Thoracic aorta (tissue), 2 donors: ENCODE measurements at places on chromosomes 12 and 14.
A peak's percentile ranks its signal among the peaks of the same experiment; 100 is the strongest.

DNA sequence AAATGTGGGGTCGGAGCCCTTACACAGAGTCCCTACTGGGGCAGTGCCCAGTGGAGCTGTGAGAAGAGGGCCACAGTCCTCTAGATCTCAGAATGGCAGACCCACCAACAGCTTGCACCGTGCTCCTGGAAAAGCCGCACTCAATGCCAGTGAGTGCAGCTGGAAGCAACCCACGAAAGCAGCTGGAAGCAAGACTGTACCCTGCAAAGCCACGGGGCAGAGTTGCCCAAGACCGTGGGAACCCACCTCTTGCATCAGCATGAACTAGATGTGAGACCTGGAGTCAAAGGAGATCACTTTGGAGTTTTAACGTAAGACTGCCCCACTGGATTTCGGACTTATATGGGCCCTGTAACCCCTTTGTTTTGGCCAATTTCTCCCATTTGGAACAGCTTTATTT is 12.3 kb downstream of the GTF2A1 start:
- DNase-seq, result no peak

GRCh38 chr14:92510972-92511371 is 2.6 kb upstream of the RIN3 start:
- no peak for DNase-seq

GRCh38 chr14:36646664-36647416 is 14.8 kb upstream of the PAX9 start:
- no peak for DNase-seq

- no peak for DNase-seq
Measured at GRCh38 chr12:49491823-49492222, 47.0 kb upstream of the KCNH3 start.

DNA sequence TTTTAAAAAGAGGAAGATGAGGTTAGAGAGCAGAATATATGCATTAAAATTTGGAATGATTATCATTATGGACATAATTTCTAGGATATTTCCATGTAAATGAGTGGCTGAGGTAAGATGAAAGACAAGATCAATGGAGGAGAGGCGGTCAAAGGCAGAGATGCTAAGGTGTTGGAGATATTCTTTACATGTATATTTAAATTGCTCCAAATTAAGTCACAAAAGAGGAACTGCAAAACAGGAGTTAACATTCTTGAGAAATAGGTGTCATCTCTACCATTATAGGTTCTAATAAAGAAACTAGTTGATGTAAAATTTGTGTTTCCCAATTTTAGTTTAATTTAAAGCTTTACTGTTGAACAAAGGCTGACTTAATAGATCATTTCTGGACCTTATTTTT is 268.5 kb upstream of the PPFIA2 start:
- no peak for DNase-seq

GRCh38 chr12:58583940-58584339 is 336.4 kb downstream of the LRIG3 start:
- DNase-seq, result no peak

DNA sequence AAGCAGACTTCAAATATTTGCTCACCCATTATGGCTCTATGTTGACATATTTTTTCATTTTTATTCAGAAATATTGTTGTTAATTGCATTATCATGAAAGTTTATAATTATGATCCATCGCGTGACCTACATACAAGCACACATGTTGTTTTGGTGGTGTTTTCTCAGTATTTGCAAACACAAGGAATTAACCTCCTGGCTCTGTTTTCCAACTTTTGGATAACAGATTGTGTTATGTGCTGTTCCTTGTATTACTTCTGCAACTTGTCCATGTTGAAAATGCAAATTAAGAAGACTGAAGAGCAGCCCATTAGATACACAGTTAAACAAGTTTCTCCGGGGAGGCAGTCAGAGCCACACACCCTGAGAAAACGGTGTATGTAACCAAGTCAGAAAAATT is 201.2 kb downstream of the SEC23A start:
- no peak for DNase-seq

DNA sequence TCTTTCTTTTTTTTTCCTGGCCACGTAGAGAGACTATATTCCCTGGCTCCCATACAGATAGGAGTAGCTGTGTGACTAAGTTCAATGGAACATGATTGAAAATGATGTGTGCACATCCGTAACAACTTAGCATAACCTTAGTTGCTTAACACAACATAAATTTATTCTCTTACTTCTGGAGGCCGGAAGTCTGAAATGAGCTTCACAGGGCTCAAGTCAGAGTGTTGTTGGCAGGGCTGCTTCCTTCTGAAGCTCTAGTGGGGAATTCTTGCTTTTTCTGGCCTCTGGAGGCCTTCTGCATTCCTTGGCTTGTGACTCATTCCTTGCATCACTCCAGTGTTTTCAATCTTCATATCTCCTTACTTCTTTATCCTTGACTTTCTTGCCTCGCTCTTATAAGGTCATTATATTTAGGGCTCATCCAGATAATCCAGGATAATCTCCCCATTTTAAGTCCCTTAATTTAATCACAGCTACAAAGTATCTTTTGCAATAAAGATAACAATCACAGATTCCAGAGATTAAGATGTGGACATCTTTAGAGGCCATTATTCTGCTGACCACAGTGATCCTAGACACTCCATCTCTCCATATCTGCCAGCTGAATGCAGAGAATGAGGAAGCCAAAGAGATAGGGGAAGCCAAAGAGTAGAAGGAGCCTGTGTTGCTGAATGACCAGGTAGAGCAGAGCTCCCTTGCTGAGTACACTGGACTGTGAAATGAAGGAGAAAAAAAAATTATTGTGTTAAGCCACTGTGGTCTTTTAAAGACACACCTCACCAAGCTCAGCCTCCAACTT is 21.0 kb upstream of the SNX6 start:
- DNase-seq, result no peak

GRCh38 chr12:121814429-121815119 is 10.8 kb downstream of the SETD1B start:
- no peak for DNase-seq

GRCh38 chr12:186006-186625 is 27.8 kb downstream of the SLC6A12 start:
- DNase-seq, result no peak

- no peak for DNase-seq
Measured at GRCh38 chr14:59360233-59360632, 104.9 kb downstream of the GPR135 start.

GRCh38 chr12:86254399-86255107 is 1.6 kb downstream of the MGAT4C start:
- DNase-seq, result no peak

- no peak for DNase-seq
Measured at GRCh38 chr14:21350539-21350938, 33.3 kb downstream of the SUPT16H start.

GRCh38 chr12:6336889-6337853 is 4.7 kb downstream of the TNFRSF1A start:
- no peak for DNase-seq

DNA sequence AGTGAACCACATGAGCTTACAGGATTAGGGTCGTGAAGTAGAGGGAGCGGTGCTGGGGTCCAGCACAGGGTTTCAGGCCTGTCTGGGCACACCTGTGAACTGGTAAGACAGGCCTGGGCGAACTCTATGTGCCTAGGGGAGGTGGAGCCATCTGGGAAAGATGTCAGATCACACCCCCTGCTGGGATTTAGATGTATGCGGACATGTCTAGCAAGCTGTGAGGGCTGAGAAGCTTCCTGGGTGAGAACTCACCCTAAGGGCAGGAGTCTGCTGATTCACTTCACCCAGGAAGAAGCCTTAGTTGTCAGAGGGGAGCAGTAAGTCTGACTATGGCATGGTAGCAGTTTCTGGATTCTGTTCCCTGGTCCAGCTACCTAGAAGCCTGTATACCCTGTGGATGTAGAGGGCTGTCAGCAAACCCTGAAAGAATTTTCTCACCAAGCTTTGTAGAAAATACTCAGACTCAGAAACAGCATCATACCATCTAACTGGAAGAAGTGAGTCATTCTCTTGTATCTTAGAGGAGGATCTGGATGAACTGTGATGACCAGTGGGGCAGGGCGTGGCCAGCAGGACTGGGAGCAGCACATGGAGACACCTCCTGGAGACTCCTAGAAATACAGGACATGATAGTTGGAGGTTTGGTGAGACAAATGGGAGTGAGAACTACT is 11.2 kb upstream of the PYGL start:
- DNase-seq, result peak; percentile 63

- DNase-seq, result no peak
Measured at GRCh38 chr12:128798571-128799341, 25.0 kb downstream of the SLC15A4 start.

GRCh38 chr12:95487024-95487423 is 13.1 kb downstream of the METAP2 start:
- no peak for DNase-seq

GRCh38 chr12:3158851-3159465 is 81.8 kb downstream of the TSPAN9 start:
- peak; percentile 28 for DNase-seq

DNA sequence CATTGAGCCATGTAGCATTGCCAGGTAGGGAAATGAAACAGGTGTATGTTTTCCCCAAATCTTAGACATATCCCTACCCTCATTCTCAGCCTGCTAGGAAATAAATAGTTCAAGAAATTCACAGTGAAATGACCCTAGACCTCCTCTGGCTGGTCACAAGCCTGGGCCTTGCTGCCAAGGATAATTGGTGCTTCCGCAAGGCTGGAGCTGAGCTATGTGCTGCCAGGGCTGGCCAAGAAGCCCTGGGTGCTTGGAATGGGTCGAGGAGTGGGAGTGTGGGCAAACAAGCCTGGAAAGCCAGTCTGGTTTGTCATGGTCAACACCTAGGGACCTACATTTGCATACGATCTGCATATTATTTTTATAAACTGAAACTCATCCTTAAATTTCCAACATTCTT is 31.3 kb upstream of the SLC10A1 start:
- DNase-seq, result no peak

GRCh38 chr12:125533434-125534029 is 468.3 kb downstream of the AACS start:
- DNase-seq, result no peak

DNA sequence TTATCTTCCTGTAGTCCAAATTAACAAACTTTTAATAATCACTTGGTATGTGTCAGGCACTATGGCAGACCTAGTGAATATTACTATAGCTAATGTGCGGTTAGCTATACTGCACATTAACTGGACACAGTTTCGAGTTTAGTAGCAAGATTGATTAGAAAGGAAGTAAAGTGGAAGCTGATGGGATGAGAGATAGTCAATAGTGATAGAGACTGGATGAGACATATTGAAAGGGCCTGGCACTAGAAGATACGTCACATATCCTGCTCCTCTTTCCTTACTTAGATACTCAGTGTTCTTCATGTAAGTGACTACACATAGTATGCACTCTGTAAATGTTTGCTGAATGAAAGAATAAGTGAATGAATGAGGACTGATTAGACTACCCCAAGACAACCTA is 5.5 kb downstream of the TBK1 start:
- DNase-seq, result no peak

DNA sequence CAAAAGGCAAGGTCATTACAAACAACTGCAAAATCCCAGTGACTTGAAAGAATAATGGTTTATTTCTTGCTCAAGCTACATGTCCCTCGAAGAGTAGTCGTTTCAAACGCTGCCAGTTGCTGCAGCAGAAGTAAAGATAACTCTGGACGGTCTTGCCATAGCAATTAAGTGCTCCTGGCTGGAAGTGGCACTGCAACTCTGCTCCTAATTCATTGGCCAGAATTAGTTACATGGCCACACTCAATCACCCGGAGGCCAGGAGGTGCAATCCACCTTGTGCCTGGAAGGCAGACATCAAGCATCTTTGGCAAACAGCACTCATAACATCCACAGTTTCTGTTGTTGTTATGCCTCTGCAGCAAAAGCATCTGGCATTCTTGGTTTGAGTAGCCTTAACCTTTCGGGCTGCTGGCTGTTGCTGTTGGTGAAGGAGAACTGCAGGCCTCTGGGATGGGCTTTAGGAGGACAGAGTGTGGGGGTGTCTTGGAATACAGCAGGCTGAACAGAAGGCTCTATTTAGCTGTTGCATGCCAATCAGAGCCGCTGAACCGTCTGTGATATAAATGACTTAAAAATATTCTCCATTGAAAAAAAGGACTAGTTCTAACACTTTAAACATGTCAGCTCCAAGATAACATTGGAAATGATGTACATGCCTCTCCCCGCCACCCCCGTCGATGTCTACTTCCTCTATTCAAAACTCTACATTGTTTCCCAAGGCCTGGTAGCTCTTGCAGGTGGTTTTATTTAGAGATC is 123.5 kb upstream of the DYRK2 start:
- no peak for DNase-seq

DNA sequence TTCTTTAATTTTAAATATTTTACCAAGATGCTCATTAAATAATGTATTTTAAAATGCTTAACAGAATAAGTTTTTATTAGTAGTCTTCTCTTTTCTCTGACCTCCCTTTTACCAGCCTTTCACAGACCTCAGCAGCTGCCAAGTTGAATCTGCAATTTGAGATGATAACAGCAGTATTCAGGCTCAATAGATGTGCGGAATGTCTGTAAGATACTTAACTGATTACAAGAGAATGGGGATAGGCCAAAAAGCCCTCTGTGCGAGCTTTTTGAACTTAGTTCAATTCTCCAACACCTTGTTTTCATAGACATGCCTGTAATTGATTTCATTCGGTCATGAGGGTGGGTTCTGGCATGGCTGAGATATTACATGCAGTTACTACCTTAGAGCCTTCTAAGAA is 277.2 kb downstream of the TMTC2 start:
- no peak for DNase-seq

DNA sequence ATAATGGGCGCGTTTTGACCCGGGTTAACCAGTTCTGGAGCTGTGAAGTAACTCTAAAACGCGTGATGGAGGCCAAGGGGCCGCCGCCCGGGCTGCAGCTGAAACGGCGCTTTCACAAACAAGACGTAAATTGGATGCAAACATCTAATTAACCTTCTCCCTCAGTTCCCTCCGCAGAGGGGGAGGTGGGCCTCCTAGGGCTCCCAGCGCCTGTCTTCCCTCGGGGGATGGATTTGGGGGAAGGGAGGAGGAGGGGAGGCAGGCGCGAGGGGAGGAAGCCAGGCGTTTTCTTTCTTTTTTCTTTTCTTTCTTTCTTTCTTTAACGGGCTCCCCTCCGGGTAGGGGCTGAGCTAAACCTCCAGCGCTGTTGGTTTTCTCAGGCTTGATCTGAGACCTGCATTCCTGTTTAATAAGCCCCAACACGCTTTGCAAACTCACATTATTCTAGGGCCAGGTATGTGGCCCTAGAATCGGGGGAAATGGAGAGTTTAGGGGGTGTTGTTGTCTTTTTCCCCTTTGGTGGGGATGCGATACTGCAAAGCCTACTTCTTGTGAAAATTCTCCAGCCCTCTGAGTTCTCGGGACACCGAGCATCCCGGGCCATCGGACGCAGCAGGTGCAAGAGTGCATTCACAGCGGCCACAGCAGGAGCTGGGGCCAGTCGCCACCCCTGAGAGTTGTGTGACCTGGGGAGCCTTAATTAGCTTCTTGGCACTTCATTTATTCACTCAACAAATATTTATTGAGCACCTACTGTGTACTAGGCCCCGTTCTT is 43.6 kb upstream of the LHX5 start:
- DNase-seq, result no peak

DNA sequence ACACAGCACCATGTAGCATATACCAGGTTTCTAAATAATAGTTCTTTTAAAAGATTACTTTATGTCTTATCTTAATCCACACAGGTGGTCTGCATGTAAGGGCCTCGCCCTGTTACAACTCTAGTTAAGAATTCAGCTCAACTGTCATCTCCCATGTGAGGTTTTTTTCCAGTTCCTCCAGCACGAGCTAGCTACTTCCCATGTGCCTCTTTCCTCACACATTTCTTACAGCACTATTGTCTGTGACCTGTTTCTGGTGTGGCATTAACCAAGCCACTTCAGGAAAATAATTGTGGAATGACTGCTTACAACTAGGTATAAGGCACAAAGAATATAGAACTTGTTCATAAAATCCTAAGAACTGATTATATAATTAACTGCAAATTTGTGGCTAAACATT is 65.5 kb downstream of the SH2B3 start:
- DNase-seq, result no peak
